ENCODE measurements at places on chromosomes 13 and 19.
A peak's percentile ranks its signal among the peaks of the same experiment; 100 is the strongest.

DNA sequence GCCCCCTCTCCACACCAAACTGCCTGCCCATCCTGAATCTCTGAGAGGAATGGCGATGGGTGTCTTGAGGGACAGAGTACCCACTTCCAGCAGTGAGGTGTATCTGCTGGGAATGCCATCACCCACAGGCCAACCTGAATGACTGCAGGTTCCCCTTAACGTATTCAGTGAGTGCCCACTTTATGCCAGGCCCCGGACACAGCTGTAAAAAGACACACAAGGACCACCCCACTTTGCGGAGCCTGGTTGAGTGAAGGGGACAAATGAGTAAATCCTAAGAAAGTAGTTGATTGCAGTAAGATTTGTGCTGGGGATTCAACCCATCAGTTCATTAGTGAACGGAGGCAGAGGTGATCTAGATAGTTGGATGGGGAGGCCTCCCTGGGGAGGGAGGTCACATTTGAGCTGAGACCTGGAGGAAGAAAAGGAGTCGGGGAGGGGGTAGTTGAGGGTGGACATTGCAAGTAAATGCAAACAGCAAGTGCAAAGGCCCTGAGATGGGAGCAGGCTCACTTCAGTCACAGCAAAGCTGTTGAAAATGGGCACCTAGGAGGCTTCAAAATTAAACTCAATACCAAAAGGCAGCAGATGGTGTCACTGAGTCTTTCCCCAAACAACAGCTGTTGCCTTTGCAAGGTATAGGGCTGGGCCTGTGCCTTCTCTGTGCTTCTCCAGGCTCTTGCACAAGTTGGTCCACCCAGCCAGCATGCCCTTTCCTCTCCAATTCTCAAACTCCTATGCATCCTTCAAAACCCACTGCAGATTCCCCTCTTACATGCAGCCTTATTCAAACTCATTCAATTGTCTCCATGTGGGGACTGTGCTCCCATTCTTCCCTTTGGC lies 4.3 kb downstream of the GDF15 start:
- DNase-seq, result no peak

- no peak for DNase-seq
Observed at GRCh38 chr19:32165750-32166149, 179.7 kb upstream of the ZNF507 start.

DNA sequence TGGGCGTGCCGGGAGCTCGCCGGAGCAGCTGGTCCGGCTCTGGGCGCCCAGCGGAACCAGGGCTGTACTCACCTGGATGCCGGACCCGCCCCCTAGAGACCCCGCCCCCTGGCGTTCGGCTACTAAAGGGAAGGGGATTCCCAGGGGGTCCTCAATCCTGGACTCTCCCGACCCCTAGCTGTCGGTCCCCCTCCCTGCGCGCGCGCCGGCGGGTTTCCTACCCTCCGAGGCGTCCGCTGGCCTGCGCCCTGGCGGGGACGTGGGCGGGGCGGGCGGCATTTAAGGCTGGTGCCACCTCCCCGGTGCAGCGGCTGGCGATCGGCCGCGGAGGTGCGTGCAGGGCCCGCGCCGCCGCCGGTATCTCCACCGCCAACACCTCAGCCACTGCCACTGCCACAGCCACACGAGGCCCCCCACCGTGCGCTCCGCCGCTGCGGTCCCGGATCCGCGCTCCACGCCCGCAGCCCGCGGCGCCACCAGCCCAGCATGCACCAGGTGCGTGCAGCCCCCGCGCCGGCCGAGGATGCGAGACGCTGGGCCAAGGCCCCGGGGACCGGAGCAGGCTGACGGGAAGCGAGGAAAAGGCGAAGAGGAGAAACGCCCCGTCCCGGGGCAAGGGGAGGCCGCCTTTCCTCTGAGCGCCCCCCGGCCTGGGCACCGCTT lies at the start of gene ATP12A:
ATP12A (plus strand) TSS at position 151 of the 663 bp plus-strand sequence; CDS start at position 487, 336 bp downstream.
- DNase-seq, result peak; percentile 40

- no peak for DNase-seq
Observed at GRCh38 chr13:96900986-96901385, 93.3 kb downstream of the OXGR1 start.

DNA sequence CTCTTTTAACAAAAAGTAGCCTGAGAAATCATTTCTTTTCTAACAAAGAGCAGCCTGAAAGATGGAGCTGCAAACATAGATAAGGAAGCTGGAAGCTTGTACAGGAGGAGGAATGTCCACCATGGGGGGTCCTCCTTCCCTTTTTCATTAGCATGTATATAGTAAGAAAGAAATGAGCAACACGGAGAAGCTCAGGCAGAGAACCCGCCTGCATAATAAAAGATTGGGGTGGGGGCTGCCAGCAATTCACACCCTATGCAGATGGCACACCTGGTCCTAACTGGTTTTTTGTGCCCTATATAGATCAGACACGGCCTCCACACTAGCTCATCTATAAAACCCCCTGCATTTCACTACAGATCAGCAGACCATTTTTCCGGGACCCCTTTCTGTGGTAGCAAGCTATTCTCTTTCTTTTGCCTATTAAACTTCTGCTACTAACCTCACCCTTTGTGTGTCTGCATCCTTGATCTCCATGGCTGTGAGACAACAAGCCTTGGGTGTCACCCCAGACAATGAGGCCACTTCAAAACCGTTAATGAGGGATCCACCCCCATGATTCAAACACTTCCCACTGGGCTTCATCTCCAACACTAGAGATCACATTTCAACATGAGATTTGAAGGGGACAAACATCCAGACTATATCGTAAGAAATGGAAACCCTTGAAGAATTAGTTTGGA lies 167.5 kb upstream of the FREM2 start:
- DNase-seq, result no peak

DNA sequence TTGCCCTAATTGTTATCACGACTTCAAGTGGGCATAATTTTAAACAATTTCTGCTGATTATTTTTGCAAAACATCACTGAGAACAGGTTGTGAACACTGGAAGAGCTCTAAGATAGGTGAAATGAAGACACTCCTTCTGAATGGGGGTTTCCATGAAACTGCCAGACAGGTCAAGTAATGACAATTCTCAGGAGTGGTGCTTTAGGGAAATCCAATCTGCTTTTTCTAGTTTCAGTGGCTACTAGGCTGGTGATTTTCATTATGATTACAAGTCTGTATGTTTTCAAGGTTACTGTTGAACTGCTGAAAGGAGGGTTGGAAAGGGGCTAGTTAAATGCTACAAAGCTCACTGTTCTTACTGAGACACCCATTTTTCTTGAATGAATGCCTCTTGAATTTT lies 1724.2 kb downstream of the PCDH9 start:
- DNase-seq, result no peak

DNA sequence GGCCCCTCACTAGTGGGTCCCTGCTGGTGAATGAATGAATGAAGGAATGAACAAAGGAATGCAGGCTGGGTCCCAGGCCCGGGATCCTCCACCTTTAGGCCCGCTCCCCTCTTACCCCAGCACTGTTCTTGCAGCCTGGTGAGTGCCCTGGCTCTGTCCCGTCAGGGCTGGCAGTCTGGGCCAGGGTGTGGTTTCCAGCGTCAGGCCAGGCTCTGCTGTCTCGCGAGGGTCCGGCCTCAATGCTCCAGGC lies 317 bp downstream of the LYL1 start:
- no peak for DNase-seq

GRCh38 chr19:17646441-17646840 lies 41.7 kb downstream of the UNC13A start:
- no peak for DNase-seq

- no peak for DNase-seq
Observed at GRCh38 chr13:47004027-47004426, 107.2 kb upstream of the HTR2A start.

DNA sequence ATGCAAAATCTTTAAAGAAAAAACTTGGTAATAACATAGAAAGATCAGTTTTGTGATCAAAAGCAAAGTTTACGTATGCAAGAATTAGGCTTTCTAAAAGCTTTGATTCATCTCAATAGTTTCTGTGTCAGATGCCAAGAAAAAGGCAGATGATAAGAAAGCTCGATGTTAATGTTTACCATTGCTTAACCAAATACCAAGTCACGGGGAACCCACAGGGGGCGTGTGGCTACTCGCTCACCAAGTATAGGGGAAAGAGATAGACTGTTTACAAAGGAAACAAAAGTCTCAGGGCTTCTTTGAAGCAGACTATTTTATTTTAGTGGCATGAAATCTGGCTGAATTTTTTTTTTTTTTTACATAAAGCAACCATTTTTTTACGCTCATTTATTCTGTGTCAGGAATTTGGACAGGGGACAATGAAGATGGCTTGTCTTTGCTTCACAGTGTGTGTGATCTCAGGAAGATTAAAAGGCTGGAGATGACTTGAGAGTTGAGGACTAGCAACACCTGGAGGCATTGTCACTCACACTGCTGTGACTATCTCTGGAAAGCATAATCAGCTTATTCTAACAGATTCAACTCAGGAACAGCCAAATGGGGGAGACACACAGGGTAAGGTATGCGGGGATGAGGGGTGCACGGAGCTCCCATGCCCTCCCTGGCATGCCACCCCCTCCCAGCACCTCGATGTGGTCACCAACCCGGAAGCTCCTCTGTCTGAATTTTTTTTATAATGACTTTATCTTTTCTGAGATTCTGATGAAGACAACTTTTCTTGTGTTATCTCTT lies 24.9 kb downstream of the RCBTB1 start:
- DNase-seq, result no peak

- no peak for DNase-seq
Observed at GRCh38 chr19:7832009-7832408, 2.0 kb downstream of the EVI5L start.

GRCh38 chr13:38384171-38384570 lies 34.5 kb downstream of the UFM1 start:
- DNase-seq, result no peak

- DNase-seq, result no peak
Observed at GRCh38 chr19:13329766-13330165, 176.5 kb downstream of the CACNA1A start.

- DNase-seq, result no peak
Observed at GRCh38 chr13:23684647-23685046, 114.4 kb downstream of the TNFRSF19 start.

GRCh38 chr19:4913996-4914735 lies 4.9 kb downstream of the UHRF1 start:
- DNase-seq, result peak; percentile 49

DNA sequence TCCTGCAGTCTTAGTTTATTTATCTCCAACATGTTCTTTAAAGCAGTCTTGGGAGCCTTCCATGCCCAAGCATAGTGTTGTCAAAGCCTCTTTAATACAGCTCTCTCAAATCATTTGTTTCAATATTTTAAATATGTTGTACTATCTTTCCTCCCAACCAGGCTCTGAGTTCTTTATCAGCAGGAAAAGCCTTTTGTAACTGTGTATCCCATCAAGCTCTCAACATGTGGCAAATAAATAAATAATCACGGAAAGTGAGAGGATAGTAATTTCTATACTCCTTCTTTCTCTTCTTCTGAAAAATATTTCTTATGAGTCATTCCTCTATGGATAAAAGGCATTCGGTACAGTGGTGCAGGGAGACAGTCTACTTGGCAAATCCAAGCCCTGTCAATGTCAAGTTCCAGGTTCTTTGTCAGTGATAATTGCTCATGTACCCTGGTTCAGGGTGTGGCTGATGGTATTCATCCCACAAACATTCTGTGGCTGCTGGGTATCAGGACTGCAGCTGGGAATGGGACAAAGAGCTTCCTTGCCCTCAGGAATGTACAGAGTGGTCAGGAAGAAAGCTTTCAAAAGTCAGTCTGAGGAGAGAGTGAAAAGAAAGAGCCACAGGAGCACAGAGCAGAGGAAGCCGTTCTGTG lies 384.3 kb downstream of the EFNB2 start:
- DNase-seq, result no peak

DNA sequence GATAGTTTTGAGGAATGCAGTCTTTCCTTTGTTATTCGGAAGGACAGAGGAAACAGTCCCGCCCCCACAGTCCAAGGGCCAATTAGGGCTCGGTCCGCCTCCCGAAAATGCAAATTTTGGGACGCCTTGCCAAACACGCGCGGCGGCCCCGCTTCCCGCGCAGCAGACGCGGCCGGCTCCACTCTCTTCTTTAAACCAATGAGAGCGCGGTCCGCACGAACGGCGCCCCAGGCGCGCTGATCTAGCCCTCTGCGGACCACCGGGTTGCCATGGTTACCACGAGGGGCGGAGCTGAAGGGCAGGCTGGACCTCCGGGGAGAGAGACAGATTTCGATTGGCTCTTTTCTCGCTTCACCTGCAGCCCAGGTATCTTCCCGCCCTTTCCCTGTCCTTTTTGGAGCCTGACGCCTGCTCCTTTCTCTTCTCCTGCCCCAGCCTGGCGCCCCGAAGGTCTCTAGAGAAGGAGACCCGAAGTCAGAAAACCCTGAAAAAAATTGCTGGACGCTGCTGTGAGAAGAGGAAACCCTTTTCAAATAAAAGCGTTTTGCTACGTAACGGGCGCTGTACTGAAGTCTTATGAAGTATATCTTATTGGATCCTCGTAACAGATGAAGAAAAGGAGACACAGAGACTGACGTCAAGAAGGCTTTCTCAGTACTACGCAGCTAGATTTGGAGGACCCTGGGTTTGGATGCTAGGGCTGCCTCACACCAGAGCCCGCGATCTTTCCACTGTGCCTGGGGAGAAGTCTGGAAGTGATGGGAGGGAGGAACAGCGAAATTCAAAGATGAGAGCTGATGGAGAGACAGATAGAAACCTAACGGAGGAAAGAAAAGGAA lies 2.0 kb downstream of the PTH2 start:
- DNase-seq, result peak; percentile 41

DNA sequence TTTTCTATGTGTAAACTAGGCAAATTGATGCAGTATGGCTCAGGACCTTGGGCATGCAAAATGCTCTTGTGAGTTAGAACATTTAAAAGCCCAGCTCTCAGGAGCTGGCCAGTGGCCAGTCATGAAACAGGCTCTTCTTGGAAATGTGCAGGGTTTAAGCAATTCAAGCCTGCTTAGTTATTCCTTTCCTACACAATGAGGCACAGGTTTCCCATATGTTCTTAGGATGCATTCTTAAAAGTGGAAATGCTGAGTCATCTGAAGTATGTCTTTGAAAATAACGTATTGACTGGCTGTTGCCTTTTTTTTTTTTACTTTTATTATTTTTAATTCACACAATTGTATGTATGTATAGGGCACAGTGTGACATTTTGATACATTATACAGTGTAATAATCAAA lies 300.7 kb downstream of the SLC7A1 start:
- no peak for DNase-seq

DNA sequence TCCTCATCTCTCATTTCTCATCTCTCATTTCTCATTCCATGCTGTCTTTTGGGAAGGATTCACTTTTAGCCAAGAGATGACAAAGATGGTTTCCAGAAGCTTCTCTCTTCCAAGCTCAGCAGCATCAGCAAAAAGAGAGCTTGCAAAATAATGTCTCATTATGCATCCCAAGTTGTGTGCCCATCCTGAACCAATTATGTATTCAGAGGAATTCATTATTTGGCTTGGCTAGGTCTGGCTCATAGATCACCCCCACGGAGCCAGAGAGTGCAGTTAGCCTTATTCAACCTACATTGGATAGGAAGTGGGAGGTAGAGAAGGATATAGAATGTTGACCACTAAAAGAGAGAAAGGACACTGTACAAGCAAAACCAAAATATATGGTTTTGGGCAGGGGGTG lies 5.4 kb upstream of the OLFM2 start:
- no peak for DNase-seq

- DNase-seq, result no peak
Observed at GRCh38 chr19:33724721-33725060, 72.0 kb upstream of the KCTD15 start.

GRCh38 chr13:94033098-94033497 lies 446.4 kb downstream of the DCT start:
- DNase-seq, result no peak

Measured in CD4-positive, alpha-beta T cell treated with Interleukin-4 for 1 hour (primary cell).